Activated T-cell treated with anti-CD3 and anti-CD28 coated beads, Interleukin-2, amount 50 U/mL, for 48 hours (primary cell): ENCODE measurements at places on chromosomes 13 and 19.

GRCh38 chr19:50820549-50821247, 2.9 kb downstream of the KLK1 start:
- DNase-seq = no peak

- no peak for DNase-seq
Observed at GRCh38 chr13:98507282-98507797, 69.6 kb downstream of the STK24 start.

GRCh38 chr13:98632961-98633360, 56.1 kb upstream of the STK24 start:
- DNase-seq = no peak

- no peak for DNase-seq
Observed at GRCh38 chr13:26456650-26457049, 100.8 kb upstream of the WASF3 start.

GRCh38 chr13:33686772-33687480, 131.0 kb upstream of the RFC3 start:
- DNase-seq = no peak

DNA sequence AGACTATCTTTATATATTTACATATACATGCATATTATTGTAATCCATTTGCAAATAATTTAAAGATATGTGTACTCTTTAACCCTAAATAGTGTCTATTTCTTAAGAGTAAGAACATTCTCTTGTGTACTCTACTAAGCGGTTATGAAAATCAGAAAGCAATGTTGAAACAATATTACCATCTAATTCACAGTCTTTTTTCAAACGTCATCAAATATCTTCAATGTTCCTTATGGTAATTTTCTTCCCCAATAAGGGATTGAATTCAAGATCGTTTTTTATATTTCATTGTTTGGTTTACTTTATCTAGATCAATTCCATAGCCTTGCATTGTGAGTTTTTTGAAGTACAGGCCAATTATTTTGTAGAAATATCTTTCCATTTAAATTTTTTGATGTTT, 1647.4 kb upstream of the PRR20A start:
- no peak for DNase-seq

DNA sequence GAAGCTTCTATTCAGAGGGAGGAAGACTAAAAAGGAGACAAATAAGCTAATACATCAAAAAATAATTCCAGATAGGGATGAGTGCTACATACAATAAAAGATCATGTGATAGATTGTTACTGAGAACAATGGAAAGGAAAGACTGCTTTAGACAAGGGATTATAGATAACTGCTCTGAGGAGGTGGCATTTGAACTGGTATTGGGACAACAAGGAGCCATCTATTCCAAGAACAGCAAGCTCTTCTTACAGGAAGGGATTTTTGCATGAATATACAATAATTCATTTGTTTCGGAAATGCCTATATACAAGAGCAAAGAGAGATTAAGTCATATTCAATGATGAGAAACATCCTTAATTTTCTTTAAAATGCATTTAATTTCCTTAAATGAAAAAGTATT, 540.5 kb upstream of the KLF12 start:
- DNase-seq = no peak

GRCh38 chr13:113051641-113052040, 54.0 kb upstream of the F7 start:
- DNase-seq = no peak

GRCh38 chr13:24301434-24301833, 7.9 kb upstream of the C1QTNF9 start:
- DNase-seq = no peak

DNA sequence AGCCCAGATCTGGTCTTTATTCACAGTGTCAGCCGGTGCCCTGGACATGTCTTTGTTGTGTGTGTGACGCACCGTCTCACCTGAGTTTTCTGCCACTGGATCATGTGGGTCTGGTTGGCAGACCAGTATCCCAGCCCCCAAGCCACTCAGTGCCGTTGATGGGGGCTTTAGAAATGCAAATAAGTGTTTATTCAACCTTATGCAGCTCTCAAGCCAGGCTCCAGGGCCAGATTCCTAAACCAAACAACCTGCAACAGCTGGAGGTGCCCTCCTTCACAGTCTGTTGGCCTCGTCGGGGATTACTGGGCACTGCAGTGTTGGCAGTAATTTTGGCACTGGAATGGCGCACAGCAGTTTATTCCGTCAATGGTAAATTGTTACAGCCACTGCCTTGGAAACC, 21.6 kb downstream of the FAM124A start:
- DNase-seq = no peak

GRCh38 chr13:49954674-49955455, 18.7 kb upstream of the SPRYD7 start:
- DNase-seq = no peak

DNA sequence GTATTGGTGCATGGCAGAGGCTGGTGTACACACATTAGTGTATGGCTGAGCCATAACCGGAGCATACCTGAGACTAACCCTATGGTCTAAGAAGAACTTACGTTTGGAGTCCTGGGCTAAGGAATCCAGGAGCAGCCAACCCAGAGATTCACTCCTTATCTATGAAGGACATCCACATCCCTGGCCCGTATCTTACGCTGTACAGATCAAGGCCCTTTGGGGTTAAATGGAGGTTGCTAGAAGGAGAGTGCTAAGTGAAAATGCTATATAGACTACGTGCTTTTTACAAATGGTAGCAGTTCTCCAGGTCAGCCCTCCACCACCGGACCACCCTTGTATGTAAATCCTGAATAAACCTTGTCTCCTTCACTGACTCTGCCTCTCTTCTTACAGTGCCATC, 1.9 kb upstream of the SUGT1 start:
- no peak for DNase-seq

DNA sequence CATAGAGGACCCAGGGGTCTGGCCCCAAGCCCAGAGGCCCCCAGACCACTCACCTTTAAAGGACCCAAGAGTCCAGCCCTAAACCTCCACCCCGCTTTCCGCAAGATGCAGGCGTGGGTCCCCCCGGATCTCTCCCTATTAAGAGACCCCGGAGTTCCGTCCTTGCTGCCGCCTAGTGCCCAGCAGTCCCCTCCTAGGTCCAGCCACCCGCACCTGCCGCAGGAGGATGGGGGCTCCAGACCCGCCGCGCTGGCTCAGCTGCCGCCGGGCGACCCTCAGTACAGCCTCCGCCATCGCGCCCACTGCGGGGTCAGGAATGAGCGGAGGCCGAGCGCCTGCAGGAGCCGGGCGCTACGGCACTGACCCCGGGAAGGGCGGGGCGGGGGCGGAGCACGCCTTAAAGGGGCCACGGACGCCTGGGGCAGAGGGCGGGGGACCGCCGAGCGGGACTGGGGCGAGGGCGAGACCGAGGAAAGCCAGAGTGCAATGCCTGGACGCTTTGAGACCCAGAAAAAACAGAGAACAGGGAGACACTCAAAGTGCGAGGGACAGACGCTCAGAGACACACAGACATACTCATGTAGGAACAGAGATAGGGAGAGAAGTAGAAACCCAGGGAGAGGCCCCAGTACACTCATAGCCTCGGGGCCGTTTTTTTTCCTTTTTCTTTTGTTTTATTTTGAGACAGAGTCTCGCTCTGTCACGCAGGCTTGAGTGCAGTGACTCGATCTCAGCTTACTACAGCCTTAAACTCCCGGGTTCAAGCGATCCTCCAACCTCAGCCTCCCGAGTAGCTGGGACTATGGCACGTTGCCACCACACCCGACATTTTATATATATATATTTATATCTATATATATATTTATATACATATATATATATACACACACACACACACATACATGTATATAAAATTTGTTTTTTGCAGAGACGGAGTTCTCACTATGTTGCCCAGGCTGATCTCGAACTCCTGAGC, at the start of gene ETHE1:
ETHE1 (minus strand) TSS at position 318 of the 976 bp plus-strand sequence; CDS start at position 294, 24 bp downstream.
- peak; percentile 90 for DNase-seq

DNA sequence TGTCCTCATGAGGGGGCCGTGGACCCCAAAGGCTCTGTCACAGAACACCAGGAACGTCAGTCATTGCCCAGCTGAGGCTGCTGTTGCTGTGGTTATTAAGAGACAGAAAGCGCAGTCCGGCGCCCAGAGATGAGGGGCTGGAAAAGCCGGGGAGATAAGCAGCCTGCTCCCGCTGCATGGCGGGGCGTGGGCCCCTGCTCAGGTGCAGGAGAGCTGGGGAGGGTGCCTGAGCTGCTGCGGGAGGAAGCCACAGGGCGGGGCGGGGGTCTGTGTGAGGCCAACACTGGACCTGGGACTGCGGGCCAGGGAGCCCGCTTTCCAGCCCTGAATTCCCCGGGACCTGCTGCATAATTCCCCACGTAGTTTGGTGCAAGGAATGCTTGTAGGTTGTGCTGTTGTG, 11.3 kb downstream of the SOX1 start:
- no peak for DNase-seq

DNA sequence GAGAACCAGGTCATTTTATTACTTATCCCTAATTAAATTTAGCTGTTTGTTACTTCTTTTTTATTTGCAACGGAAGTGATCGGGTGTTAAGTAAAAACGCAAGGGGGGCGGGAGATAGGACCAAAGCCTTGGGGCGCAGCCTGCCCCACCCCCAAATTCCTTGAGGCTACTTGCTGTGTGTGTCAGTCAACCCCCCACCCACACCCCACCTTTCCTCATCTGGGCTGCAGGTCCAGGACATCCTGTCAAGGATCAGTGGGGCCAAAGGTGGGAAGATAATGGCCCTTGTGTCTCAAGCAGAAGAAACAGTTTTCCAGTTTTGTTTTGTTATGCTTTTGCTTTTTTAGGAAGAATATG, 1.2 kb upstream of the FOXO1 start:
- DNase-seq = no peak

DNA sequence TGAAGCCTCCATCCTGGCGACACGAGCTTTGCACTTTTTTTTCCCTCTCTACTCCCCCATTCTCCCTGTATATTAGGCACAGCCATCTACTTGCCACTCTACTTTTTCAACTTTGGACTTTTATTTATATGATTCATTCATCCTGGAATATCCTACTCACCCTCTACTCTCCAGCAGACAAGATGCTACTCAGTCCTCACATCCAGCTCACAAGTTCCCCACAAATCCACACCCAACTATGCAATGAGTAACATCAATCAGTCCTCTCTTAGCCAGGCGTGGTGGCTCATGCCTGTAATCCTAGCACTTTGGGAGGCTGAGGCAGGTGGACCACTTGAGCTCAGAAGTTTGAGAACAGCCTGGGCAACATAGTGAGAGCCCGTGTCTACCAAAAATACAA, 23.9 kb upstream of the URAD start:
- DNase-seq = no peak

DNA sequence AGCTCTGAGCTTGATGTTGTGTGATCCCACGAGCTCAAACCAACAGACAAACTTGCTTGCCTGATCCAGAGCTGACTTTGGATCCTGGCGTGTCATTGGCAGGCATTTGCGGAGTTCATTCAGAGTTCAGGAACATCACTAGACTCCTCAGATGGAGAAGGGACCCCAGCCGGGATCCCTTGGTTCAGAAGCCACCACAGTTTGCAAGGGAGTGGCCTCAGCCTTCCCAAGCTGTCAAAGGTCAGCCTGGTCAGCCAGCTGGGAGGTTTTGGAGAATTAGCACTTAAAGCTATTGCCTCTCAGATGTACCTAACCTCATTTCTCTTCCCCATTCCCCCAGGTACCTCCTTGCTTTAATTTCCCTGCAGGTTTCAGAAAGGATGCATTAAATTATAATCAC, 208.8 kb upstream of the SOX21 start:
- DNase-seq = no peak

DNA sequence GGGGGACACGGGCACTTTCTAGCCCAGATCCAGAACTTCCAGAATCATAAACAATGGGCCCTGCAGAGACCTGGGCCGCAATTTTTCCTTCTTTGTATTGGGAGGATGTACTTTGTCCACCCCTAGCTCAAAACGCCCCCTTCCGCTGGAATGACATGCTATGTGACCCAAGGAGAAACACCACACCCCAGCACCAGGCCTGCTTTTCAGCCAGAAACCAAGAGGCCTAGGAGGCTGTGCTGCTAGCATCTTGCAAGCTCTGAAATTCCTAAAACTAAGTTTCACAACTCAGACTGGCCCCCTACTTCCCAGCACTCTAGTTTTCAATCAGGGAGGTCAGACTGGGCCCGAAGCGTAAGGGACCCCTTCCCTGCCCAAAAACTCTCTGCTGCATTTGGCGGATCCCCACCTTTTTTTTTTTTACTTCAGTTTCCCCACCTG, 538 bp downstream of the LSM4 start:
- peak; percentile 69 for DNase-seq

GRCh38 chr13:99261059-99261458, 2.9 kb upstream of the GPR18 start:
- DNase-seq = no peak

GRCh38 chr13:63048653-63049052, 1633.0 kb upstream of the PCDH20 start:
- DNase-seq = no peak

DNA sequence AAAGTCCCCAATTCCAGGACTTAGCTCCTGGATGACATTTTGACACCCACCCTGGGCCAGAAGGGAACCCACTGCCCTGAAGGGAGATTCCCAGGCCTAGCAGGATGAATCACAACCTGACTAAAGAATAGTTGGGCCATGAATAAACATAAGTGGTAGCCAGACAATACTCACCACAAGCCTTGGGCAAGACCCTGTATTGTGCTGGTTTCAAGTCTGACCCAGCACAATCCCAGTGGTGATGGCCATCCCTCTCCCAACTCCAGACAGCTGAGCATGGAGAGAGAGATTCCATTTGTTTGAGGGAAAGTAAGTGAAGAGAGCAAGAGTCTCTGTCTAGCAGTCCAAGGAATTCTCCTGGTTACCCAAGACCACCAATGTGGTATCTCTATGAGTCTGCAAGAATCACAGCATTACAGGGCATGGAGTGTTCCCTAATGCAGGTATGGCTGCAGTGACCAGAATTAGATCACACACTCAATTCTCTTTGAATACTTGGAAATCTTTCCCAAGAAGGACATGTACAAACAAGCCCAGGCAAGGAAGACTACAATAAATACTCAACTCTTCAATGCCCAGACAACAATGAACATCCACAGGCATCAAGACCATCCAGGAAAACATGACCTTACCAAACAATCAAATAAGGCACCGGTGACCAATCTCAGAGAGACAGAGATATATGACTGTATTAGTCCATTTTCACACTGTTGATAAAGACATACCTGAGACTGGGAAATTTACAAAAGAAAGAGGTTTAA, 158.0 kb downstream of the VWA8 start:
- DNase-seq = no peak

DNA sequence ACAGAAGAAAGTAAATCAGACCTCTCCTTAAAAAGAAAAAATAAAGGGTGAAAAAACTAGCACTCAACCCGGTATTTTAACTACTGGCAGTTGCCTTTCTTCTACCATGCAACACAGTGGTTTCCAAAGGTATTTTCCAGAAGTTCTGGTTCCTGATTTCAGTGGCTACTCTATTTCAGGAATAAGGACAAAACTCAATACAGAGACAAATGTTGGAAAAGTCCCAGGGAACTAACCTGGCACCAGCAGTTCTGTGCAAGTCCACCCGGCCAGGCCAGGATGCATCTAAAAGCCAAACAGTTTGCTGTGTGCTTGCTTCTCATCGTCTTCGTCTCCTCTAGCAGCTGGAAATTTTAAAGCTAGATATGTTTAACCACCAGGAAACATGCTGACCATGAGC, 52.5 kb downstream of the FOXO1 start:
- DNase-seq = no peak
